T-helper 2 cell treated with Interferon-gamma antibody and Interleukin-4, amounts not matched to agents 100 ng/mL and 5 ng/mL, for 36 hours (primary cell): ENCODE measurements at places on chromosomes 11 and 22. TPM values are rescaled to one million over a fixed set of nuclear protein-coding genes. Genes with fewer than 3 reads are reported as not detected.

The PELI3 gene
- total RNA-seq = 8.3 and 8.8 TPM in 2 replicates

The OOSP4A gene
- not detected in 2 replicates for total RNA-seq

The HTR3B gene
- not detected in 2 replicates for total RNA-seq

The CARD16 gene
- 61.6 and 65.3 TPM in 2 replicates for total RNA-seq

The PPME1 gene
- total RNA-seq = 29.7 and 33.7 TPM in 2 replicates

The RFPL1 gene
- total RNA-seq = 0.11 TPM in 1 of 2 replicates, not detected in the other

The OR4D5 gene
- total RNA-seq = not detected in 2 replicates

The ME3 gene
- 0.84 and 0.95 TPM in 2 replicates for total RNA-seq

The TMEM86A gene
- total RNA-seq = 0.52 and 1.1 TPM in 2 replicates

The CD151 gene
- total RNA-seq = 41.4 and 42.4 TPM in 2 replicates

The CBLIF gene
- total RNA-seq = not detected in 2 replicates

The MB gene
- 0.36 and 0.68 TPM in 2 replicates for total RNA-seq

The APOA1 gene
- 0.18 TPM in 1 of 2 replicates, not detected in the other for total RNA-seq

The BEST1 gene
- total RNA-seq = not detected in 2 replicates

The SEC14L6 gene
- total RNA-seq = not detected in 2 replicates

The OR6A2 gene
- 0.23 TPM in 2 replicates for total RNA-seq

The MPPED1 gene
- total RNA-seq = not detected in 2 replicates

The ADAMTS8 gene
- total RNA-seq = not detected in 2 replicates

The WNT7B gene
- not detected in 2 replicates for total RNA-seq

The RIC3 gene
- 4.7 TPM in 2 replicates for total RNA-seq

The DRICH1 gene
- total RNA-seq = 1.2 and 1.4 TPM in 2 replicates

The CSNK2A3 gene
- 0.18 and 1.0 TPM in 2 replicates for total RNA-seq

The PRODH gene
- total RNA-seq = 0.32 TPM in 1 of 2 replicates, not detected in the other

The P2RY2 gene
- 0.07 TPM in 1 of 2 replicates, not detected in the other for total RNA-seq

The MMP13 gene
- not detected in 2 replicates for total RNA-seq

The SNX32 gene
- total RNA-seq = 1.0 and 1.6 TPM in 2 replicates

The CHST1 gene
- total RNA-seq = 0.11 TPM in 1 of 2 replicates, not detected in the other

The DGCR6 gene
- total RNA-seq = 0.68 and 0.80 TPM in 2 replicates

The APLNR gene
- not detected in 2 replicates for total RNA-seq

The MAP6 gene
- total RNA-seq = 0.14 and 0.43 TPM in 2 replicates

The KDM4D gene
- total RNA-seq = 0.39 and 0.45 TPM in 2 replicates

The NXPE4 gene
- total RNA-seq = not detected in 2 replicates

The TSGA10IP gene
- total RNA-seq = not detected in 2 replicates

The TYR gene
- not detected in 2 replicates for total RNA-seq

The ISX gene
- total RNA-seq = not detected in 2 replicates

The LARGE1 gene
- total RNA-seq = 0.16 TPM in 1 of 2 replicates, not detected in the other

The OR5B21 gene
- 0.82 and 1.1 TPM in 2 replicates for total RNA-seq

The MUC6 gene
- not detected in 2 replicates for total RNA-seq

The FAM111A gene
- 141 and 145 TPM in 2 replicates for total RNA-seq

The SDHAF2 gene
- 49.1 and 53.0 TPM in 2 replicates for total RNA-seq

The GPR83 gene
- total RNA-seq = 0.09 and 0.11 TPM in 2 replicates

The DEAF1 gene
- total RNA-seq = 49.3 and 52.6 TPM in 2 replicates

The RIMBP3C gene
- 0.50 and 0.59 TPM in 2 replicates for total RNA-seq

The TRIM48 gene
- not detected in 2 replicates for total RNA-seq

The TPBGL gene
- total RNA-seq = 0.14 and 0.18 TPM in 2 replicates

The CSRP3 gene
- not detected in 2 replicates for total RNA-seq

The SLC37A2 gene
- 0.66 and 1.4 TPM in 2 replicates for total RNA-seq

The DDI1 gene
- not detected in 2 replicates for total RNA-seq

The CALCA gene
- not detected in 2 replicates for total RNA-seq

The DEPDC7 gene
- total RNA-seq = 0.68 and 1.2 TPM in 2 replicates

The SLC16A8 gene
- not detected in 2 replicates for total RNA-seq

The AASDHPPT gene
- 30.8 and 31.8 TPM in 2 replicates for total RNA-seq

The SLC22A6 gene
- not detected in 2 replicates for total RNA-seq

The TMEM151A gene
- not detected in 2 replicates for total RNA-seq
